Left lung (tissue), 14 donors: ENCODE measurements at places on chromosomes 2 and 18.

DNA sequence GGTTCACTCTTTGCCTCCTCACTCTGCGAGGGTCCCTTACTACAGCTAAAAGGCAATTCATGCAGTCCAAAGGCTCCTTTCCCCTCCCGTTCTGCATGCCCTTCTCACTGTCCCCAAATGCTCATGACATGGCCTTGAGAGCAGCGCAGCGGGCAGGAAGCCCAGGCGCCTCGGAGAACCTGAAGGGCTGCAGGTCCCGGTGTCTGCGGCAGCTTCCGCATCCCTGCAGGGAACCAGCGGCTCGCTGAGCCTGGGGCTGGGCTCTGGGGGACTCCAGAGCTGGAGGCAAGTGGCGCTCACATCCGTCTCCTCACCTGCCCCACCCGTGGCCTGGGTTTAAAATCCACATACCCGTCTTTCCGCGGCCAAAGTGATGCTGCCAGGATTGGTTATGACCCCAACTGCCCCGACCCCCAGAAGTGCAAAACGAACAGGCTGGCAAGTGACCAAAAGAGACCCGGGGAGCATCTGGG lies 462 bp upstream of the CIDEA start:
- no peak for DNase-seq

DNA sequence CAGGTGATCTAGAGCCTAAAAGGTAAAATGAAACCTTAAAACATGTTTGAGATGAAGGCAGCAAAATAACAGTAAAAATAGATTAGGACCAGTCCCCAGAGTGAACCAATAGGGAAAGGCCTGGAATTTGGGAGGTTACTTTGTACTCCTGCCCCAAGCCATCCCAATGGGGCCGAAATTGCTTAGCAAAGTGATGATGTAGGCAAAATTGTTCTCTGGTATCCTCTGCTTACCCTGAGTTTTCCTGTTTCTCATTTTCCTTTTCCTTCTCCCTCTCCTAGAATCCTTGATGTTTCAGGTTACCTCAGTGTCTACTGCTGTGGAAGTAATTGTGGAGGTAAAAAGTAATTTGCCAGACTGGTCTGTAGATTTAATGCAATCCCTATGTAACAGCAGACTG lies 92.9 kb downstream of the TRABD2A start:
- no peak for DNase-seq

GRCh38 chr2:100741880-100742276 lies 78.1 kb upstream of the NPAS2 start:
- DNase-seq = no peak

GRCh38 chr2:161036926-161037325 lies 123.3 kb upstream of the TANK start:
- no peak for DNase-seq
